Stimulated activated CD8-positive, alpha-beta memory T cell treated with anti-CD3 and anti-CD28 coated beads, Interleukin-15, amount 100 ng/mL, for 24 hours (primary cell): ENCODE measurements at places on chromosomes 11 and 22.

DNA sequence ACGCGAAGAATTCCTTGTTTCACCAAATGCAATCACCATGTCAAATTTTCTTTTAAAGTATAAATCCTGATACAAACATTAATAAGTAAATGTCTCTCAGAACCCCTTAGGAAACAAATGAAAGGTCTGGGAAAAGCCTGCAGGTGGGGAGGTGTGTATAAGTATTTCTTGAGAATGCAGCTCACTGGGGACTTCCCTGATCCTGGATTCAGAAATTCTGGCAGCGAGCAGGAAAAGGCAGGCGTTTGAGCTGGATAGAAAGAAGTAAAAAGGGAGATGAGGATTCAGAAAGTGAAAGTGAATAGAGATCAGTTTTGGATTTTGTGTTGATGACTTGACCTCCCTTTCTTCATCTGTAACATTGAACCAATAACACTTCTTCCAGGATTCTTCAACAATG lies 68.3 kb upstream of the CTSC start:
- no peak for DNase-seq

GRCh38 chr22:20889025-20889704 lies 28.0 kb upstream of the CRKL start:
- no peak for DNase-seq

GRCh38 chr11:63611395-63611747 lies 2.9 kb downstream of the PLAAT3 start:
- DNase-seq, result no peak

- DNase-seq, result no peak
Measured at GRCh38 chr11:10777393-10777793, 26.3 kb downstream of the CTR9 start.

GRCh38 chr22:22388090-22388489 lies 120.5 kb downstream of the ZNF280B start:
- DNase-seq, result no peak

DNA sequence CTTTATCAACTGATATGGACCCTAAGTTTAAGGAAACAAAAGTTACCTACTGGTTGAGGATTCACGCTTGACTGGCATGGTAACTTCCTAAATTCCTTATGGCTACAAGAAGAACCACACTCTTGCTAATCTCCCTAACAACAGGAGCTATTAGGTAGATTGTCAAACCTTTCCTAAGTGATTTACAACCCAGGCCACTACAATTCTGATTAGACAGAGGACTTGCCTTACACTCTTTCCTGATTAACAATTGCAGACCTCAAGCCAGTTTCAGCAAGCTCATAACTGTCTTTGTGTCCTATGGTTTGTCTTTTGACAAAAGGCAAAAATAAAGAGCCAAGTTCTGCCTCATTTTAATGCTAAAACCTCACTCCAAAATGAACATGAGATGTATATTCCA lies 16.3 kb downstream of the OR52K2 start:
- DNase-seq, result no peak
